MCF 10A (cell line): ENCODE measurements at places on chromosomes 13 and 19.
A peak's percentile ranks its signal among the peaks of the same experiment; 100 is the strongest.

DNA sequence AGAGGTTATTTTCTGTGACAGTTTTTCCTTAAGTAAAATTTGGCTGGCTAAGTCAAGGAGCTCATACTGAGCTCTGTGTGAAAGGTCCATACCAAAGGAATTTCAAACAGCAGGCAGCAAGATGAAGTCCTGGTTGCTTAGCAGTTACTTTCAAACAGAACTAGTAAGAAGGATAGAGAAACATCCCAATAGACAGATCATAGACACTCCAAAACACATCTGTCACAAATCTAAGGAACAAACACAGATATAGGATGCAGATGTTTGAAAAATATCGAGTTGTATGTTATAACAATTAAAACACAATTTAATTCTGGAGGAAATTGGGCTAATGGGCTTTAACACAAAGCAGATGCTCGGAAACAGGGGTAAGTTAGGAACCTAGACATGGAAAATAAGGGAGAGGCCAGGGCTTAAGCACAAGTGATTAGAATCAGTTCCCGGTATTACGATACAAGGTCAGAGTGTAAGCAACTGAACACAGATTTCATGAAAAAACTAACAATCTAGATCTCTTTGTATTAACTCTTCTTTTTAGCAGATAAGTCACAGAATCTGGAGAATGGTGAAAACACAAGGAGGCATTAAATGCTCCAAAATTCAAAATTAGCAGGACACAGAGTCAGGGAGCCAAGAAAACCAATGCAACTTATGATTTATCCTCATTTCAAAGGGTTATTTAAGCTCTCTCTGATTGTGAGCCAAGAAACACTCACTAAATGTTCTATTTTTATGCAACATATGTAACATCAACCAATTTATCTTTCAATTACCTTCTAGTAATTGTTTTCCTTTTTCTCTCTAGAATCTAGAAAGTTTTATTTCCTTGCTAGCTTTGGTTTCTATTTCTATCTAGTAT is 1992.9 kb upstream of the PCDH20 start:
- no peak for DNase-seq

DNA sequence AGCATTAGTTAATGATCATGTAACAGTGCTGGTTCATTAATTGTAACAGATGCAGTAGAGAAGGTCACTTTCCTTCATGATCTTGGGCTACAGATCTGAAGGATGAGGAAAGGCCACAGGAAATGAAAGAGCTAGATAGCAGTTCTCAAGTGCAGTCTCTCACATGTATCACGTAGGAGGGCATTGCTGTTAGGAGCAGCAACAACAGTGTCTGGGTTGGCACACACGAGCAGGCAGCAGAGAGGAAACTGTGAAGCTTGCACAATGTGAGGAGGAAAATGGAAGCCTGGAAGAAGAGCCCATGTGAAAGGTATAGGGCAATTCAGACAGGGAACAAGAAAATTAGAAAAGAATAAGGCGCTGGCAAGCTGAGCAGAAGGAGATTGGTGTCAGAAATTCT is 1741.5 kb downstream of the PCDH9 start:
- no peak for DNase-seq

- no peak for DNase-seq
These were observed 476.5 kb downstream of the KLF5 start for GRCh38 chr13:73535341-73535740.

GRCh38 chr19:6894313-6894712 is 6.9 kb downstream of the ADGRE1 start:
- no peak for DNase-seq

- DNase-seq = no peak
These were observed 95.2 kb downstream of the USP12 start for GRCh38 chr13:27076421-27076820.

- DNase-seq = no peak
These were observed 511.4 kb upstream of the KLF12 start for GRCh38 chr13:74645586-74645985.

GRCh38 chr19:48442116-48443035 is 3.4 kb upstream of the GRWD1 start:
- DNase-seq = no peak

DNA sequence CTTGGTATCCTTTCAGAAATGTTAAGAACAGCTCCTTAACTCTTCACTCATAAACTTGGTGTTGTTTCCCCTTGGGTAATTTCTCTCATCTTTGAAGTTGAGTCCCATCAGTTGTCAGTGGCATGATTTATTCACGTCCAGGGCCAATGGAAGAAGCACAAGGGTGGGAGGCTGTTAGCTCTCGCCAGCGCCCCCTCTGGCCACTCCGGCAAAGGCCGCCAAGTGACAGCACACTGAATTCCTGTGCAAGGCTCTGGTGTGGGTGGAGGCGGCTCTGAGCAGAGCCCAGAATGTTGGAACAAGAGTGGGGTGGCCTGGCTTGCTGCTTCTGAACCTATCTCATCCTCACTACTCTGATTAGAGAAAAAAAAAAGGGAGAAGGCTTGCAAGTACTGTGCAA is 13.1 kb upstream of the MEDAG start:
- DNase-seq = peak; percentile 26

DNA sequence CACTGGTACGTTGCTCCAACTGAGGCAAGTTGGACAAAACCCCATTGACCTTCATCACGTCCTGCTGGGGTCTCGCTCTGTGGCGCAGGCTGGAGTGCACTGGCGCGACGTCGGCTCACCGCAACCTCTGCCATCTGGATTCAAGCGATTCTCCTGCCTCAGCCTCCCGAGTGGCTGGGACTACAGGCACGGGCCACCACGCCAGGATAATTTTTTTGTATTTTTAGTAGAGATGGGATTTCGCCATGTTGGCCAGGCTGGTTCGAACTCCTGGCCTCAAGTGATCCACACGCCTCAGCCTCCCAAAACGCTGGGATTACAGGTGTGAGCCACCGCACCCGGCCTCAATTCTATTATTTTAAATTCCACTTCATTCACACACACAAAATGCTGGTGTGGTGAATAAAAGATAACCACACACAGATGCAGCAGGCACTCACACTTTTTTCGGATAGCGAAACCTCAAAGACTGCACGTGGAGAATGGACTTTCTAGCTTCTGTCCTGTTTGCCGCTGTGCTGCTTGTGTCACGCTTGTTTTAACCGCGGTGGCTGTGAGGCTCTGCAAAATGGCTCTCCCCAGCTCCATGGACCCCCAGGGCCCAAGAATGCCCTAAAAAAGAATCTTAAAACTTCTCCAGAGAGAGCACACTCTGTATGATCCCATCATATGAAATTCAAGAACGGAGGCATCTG is 58.4 kb downstream of the COL4A1 start:
- DNase-seq = no peak

- no peak for DNase-seq
These were observed 40.7 kb downstream of the CDADC1 start for GRCh38 chr13:49288458-49288857.

GRCh38 chr13:48370815-48371214 is 42.1 kb downstream of the LPAR6 start:
- no peak for DNase-seq

- peak; percentile 27 for DNase-seq
These were observed 780.5 kb upstream of the ARGLU1 start for GRCh38 chr13:107348471-107348870.

DNA sequence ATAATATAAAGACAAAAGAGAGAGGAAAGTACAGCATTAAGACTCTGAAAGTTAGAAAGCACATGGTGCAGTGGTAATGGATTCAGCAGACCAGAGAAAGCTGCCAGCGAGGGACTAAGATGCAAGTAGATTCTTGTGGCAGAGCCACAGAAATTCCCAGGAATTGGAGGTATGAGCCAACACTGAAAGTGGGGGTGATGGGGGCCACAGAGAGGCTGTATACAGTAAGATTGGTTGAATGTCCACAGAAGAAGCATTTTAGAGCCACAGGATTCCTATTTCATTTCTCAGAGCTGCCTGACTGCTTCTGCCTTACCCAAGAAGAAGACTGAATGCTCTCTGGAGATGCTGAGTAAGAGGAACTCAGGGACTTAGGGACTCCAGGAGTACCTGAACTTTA is 295.0 kb downstream of the LMO7 start:
- no peak for DNase-seq

DNA sequence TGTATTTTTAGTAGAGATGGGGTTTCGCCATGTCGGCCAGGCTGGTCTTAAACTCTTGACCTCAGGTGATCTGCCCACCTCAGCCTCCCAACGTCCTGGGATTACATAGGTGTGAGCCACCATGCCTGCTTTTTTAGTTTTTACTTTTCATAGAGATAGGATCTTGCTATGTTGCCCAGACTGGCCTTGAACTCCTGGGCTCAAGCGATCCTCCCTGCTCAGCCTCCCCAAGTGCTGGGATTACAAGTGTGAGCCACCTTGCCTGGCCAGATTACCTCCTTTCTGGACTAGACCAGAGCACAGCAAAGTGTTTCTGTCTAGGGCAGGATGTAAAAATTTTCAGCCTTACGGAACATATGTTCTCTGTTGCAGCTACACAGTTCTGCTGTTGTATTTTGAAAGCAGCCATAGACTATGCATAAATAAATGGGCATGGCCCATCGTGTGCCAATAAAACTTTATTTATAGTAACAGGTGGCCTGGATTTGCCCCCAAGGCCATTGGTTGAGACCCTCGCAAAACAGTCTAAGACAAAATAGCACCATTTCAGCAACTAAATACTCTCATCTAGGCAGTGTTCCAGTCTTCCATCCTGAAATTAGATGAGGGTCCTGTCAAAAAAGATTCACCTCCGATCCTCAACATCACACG is 36.0 kb downstream of the GNG7 start:
- DNase-seq = no peak

GRCh38 chr19:1923319-1923718 is 17.7 kb upstream of the CSNK1G2 start:
- DNase-seq = no peak

- no peak for DNase-seq
These were observed 5.9 kb downstream of the BRME1 start for GRCh38 chr19:13899912-13900584.

DNA sequence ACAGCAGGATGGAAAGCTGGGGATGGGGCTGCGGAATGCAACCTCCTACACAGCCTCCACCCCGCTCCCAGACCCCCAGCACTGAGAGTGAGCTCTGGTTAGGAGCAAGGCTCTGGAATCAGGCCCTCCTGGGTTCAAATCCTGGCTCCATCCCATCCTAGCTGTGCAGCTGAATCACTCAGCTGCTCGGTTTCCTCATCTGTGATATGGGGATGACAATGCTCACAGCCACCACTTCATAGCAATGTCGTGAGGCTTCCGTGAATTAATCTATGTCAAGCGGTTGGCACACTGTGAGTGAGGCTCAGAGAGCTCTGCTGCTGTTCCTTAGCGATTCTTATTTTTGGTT is 538 bp downstream of the ACP7 start:
- DNase-seq = no peak

DNA sequence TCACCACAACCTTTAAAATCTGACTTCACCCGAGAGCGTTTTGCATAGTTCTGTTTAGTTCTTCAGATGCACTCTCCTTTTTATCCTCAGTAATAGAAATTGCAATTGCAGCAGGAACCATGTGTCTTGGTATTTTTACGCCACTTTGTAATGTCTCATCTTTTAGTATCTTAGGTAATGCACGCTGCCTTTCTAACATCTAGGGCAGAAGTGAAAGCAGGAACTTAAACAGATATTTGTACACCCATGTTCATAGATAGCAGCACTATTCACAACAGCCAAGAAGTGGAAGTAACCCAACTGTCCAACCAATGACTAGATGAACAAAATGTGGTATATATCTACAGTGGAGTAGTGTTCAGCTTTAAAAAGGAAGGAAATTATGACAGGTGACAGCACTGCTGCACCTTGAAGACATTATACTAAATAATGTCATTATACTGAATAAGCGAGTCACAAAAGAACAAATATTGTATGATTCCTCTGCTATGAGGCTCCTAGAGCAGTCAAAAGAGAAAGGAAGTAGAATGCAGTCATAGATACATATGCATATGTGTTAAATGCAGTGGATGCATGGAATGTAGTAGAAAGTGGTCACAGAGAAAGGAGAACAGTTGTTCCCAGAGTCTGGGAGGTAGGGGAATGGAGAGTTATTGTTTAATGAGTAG is 105.9 kb upstream of the GJB6 start:
- no peak for DNase-seq

- DNase-seq = no peak
These were observed 64.3 kb downstream of the OLFM4 start for GRCh38 chr13:53092931-53093330.

- no peak for DNase-seq
These were observed 722 bp downstream of the HSD11B1L start for GRCh38 chr19:5681391-5682106.

- no peak for DNase-seq
These were observed 7.1 kb downstream of the ATP11A start for GRCh38 chr13:112696869-112697465.

GRCh38 chr13:98853771-98854221 is 101.3 kb upstream of the SLC15A1 start:
- peak; percentile 5 for DNase-seq

DNA sequence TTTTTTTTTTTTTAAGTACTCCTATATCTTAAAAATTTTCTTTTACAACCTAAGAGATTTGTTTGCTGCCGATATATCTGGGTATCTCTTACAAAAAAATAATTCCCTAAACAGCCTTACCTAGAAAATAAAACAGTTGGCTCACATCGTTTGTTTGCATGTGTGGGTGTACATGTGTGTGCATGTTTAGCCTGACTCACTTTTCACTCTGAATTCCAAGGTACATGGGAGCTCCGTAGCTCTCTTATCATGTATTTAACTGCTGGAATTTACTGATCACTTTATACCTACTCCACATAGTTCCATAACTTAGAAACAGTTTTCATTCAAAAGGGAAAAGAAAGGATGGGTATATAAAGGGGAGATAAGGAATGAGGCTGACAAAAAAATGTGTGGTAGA is 616.5 kb downstream of the GPC6 start:
- peak; percentile 29 for DNase-seq

DNA sequence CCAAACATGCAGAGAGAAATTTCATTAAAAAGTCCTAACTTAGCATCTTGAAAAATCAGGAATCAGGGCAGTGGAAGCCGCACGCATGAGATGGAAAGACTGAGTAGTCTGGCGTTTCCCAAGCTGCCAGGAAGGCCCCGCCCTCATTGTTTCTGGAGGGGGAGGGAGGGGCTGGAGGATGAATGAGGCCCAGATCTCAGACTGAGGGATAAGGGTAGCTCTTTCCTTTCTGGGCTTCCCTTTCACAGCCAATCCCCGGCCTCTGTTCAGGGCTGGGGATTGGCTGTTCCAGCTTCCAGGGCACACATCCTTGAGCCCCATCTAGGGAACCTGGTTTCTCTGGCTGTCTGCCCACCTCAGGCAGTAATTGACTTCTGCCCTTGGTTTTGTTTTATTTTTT is 7.3 kb downstream of the C19orf53 start:
- peak; percentile 76 for DNase-seq
